ENCODE measurements at places on chromosomes 1 and 21.

DNA sequence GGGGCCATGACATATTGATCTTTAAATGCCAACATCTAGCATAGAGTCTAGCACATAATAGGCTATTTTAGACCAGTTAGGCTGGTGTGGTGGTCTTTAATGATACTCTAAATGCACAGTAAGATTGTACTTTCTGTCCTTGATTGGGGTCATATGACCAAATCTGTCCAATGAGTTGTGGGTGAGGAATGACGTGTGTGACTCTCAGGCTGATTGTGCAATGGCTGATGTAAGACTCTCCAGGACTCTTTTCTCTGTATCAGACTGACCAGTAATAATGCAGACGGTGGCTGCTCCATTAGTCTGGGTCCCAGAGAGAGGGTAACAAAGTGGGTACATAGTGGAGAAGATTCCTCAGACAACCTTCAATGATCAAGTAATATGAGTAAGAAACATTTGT is 541.6 kb upstream of the CAMK1G start:
- no peak for DNase-seq

GRCh38 chr1:204947338-204947737 is 76.7 kb downstream of the NFASC start:
- DNase-seq, result no peak

GRCh38 chr1:81437213-81437612 is 363.5 kb upstream of the ADGRL2 start:
- DNase-seq, result no peak

GRCh38 chr1:172670316-172670715 is 11.4 kb downstream of the FASLG start:
- no peak for DNase-seq

- no peak for DNase-seq
Measured at GRCh38 chr21:41065539-41065938, 102.4 kb upstream of the BACE2 start.

DNA sequence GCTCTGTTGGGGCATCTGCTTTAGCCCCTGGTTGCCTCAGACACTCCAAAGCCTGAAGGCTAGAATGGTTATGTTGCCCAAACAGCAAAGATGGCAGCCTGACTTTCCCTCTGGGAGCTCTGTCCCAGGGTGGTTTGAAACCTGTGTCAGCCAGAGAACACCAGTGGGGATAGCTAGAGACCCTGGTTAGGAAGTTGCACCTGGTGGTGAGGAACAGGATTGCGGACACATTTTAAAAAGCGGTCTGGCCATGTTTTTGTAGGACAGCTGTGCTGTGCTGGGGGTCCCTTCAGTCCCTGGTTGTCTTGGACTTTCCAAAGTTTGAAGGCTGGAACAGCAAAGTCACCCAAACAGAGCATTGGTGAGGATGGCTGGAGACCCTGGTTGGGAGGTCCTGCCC is 87.8 kb downstream of the DNM3 start:
- no peak for DNase-seq

- DNase-seq, result peak; percentile 86
Measured at GRCh38 chr1:17207966-17208418, 3.1 kb downstream of the PADI1 start.

DNA sequence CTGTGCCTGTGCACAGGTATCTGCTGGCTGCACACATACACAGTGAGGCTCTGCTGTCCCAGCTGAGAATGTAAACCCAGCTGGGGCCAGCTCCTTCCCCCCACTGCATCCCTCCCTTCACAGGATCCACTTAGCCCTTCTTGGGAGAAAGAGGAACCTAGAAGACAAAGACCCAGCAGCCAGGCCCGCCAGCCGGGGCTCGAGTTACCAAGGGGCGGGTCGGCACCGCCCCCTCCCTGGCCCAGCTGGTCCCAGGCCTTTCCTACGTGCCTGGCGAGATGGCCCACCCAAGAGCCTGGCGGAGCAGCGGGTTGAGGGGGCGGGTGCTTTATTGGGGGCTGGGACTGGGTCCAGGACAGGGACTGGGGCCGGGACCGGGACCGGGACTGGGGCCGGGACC is 2.1 kb downstream of the SH3BGRL3 start:
- no peak for DNase-seq

DNA sequence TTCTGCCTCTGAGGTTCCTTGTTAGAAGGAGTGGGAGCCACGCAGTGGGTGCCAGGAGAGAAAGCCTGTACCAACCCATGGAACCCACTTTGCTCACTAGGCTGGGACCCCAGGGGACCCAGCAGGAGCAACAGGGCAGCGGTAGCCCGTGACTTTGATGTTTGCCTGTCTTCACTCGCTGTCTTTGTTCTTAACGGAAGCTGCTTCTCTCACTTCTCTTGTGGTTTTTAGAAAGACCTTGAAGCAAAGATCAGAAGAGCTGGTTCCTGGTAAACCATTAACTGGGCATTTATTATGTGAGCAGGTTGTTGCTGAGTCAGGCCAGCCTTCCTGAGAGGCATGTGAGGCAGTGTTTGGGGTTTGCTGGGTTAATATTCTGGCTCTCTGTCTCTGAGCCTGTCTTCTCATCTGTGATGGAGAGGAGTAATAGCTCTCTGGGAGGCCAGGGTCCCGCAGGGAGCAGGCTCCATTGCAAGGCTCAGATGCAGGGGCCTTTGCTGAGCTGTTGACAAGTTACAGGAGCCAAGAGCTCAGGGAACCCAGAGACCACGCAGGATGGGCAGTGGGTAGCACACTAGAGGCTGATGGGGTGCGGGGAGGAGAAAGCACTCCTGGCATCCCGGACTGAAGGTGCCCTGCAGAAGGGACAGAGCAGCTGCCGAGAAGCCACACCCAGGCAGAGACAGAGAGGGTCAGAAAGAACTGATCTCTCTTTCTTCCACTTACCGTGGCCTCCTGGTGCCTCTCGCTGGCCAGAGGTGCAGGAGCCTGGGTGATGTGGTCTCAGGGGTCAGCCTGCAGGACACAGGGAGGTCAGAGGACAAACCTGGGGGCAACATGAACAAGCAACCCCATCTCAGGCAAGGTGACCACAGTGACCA is 367.5 kb upstream of the C1orf174 start:
- no peak for DNase-seq

DNA sequence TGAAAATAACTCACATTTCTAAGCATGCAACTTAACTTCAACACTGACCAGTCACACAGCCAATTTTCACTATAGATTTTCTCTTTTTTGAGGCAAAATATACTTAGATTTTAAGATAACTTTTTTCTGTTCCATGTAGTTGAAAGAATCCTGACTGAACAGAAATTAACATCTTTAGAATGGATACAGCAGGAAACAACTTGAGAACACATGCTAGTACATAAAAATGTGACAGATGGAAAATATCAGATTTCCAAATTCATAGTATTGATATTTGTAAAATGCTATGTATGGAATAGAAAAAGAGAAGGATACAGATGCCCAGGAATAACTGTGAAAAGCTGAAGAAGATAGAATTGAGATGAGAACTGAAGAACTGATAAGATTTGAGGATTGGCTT is 1270.6 kb downstream of the KCNT2 start:
- no peak for DNase-seq

- DNase-seq, result no peak
Measured at GRCh38 chr1:169146576-169147214, 40.2 kb downstream of the ATP1B1 start.

DNA sequence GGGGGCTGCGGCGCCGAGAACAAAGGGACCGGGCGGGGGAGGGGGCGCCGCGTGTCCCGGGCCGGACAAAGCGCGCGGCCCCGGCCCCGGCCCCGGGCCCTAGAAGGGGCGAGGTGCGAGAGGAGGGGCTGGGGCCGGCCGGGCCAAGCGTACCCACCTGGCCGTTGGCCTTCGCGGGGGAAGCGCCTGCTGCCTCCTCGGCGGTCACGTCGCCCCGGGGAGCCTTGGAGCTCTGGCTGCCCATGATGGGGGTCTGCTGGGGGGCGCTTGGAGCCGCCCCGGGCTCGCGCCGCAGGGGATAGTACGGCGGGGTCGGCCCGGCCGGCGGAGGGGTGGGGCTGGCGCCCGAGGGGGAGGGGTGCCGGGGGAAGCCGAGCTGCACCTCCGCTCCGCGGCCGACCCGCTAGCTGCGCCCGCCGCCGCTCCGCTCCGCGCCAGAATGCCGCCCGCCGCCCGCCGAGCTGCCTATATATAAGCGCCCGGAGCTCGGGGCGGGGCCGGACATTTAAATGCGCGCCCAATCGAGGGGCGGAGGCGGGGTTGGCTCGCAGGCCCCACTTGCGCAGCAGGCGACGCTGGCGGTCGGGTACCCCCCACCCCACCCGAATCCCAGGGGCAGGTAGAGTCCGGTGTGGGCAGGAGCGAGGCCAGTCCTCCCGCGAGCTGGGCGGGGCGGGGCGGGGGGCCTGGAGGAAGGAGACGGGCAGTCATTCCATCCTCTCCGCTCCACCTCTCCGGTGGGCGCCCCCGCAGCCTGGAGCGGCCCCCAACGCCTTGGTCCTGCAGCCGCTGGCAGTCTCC is at the start of gene MARCKSL1:
MARCKSL1 (minus strand) TSS at position 444 of the 801 bp plus-strand sequence; CDS start at position 244, 200 bp downstream.
- DNase-seq, result peak; percentile 78

GRCh38 chr1:94580367-94581115 is 39.0 kb upstream of the F3 start:
- DNase-seq, result no peak

DNA sequence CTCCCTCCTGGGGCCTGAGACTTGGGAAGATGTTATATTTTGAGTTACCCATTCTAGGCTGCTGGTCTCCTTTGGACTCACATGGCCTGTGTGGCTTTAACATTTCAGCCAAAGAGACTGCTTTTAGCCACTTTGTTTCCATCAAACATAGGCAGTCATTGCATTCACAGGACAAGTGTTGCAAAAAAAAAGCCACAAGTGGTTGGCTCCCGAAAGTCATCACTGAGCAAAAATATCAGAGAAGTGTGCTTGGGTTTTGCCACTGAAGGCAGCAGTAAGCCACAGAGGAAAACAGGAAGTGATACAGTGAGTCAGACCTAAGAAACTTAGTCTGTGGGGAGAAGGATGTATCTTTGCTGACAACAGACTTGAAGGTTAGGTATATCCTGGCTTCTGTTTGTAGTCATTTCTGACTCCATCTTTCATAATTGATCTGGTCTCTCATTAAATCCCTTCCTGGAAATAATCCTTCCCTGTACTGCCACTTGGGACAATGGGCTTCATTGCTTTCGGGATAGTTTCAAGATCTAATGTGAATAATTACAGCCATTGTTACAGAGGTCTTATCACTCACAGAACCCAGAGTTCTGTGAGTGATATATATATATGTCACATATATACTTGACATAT is 80.9 kb downstream of the COLGALT2 start:
- DNase-seq, result peak; percentile 66

DNA sequence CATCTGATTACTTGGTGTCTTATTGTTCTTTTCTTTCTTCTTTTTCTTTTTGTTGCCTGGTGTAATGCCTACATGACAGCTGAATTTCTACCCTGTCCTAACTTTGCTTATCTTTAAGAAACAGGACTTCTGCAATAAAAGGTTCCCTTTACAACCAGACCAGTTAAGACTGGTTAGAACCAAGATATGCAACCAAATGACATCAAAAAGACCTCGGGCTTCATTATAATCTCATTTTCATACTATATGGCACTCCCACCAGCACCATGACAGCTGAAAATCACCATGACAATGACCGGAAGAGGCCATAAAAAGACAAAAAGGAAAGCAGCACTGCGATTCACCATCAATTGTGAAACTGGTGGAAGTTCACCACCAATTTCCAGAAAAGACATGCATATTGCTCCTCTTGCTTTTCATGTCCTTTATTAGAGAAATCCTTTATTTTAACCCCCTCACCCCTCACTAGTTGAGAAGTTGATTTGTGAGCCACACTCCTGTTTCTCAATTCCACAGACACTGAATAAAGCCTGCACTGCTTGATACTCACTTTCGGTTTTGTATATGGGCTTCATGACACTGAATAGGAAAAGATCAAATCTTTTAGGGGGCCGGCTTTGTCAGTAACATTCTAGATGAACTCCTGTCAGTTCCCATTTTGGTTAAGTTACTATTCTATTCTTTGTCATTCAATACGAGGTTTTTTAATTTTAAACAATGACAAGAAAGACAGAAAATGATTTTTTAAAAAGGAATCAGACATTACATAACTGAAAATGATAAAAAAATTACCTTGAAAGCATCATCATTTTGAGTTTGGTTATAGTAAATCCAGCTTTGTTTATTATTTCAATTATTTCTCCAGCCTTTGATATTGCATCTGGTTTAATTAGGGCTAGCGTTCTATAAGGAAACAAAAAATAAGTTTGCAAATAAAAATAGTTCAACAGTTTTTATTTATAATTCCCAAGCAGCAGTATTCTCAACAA is 58.1 kb downstream of the NME7 start:
- no peak for DNase-seq

- DNase-seq, result no peak
Measured at GRCh38 chr1:4149831-4150230, 249.8 kb upstream of the C1orf174 start.

GRCh38 chr1:172727956-172728603 is 69.2 kb downstream of the FASLG start:
- peak; percentile 55 for DNase-seq

- no peak for DNase-seq
Measured at GRCh38 chr1:195971589-195971988, 636.7 kb downstream of the KCNT2 start.

DNA sequence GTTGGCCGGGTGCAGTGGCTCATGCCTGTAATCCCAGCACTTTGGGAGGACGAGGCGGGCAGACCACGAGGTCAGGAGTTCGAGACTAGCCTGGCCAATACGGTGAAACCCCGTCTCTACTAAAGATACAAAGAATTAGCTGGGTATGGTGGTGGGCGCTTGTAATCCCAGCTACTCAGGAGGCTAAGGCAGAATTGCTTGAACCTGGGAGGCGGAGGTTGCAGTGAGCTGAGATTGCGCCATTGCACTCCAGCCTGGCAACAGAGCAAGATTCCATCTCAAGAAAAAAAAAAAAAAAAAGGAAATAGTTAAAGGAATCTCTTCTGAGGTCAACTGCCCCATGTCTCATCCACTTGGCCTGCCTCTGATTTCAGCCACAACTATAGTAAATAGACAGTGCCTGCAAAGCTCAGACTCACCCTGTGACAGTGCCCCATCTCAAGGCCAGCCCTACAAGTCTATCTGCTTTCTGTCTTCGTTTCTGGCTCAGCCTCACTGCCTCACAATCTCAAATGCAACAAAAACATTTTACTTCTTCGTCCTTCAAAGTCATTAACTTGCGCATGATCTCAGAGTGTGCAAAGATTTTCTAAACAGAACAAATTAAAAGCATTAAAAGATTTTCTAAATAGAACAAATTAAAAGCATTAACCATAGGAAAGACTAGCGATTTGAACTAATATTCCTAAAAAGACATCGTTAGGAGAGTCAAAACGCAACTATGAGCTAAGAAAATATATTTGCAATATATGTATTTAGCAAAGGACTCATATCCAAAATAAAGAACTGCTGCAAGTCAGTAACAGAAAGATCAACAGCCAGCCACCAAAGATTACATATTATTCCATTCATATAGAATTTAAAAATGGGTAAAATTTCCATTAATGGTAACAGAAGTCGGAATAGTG is 65.0 kb upstream of the PRDX6 start:
- DNase-seq, result no peak

GRCh38 chr1:59520194-59520593 is 223.3 kb downstream of the FGGY start:
- no peak for DNase-seq

GRCh38 chr1:18340787-18341186 is 139.9 kb upstream of the KLHDC7A start:
- DNase-seq, result no peak
